ENCODE measurements at places on chromosomes 3 and 15.

- no peak for DNase-seq
Measured at GRCh38 chr3:120209425-120209824, 75.6 kb downstream of the GPR156 start.

- DNase-seq: no peak
Measured at GRCh38 chr15:33547876-33548275, 237.1 kb downstream of the RYR3 start.

GRCh38 chr3:126130081-126130855, 46.3 kb upstream of the SLC41A3 start:
- DNase-seq: no peak

DNA sequence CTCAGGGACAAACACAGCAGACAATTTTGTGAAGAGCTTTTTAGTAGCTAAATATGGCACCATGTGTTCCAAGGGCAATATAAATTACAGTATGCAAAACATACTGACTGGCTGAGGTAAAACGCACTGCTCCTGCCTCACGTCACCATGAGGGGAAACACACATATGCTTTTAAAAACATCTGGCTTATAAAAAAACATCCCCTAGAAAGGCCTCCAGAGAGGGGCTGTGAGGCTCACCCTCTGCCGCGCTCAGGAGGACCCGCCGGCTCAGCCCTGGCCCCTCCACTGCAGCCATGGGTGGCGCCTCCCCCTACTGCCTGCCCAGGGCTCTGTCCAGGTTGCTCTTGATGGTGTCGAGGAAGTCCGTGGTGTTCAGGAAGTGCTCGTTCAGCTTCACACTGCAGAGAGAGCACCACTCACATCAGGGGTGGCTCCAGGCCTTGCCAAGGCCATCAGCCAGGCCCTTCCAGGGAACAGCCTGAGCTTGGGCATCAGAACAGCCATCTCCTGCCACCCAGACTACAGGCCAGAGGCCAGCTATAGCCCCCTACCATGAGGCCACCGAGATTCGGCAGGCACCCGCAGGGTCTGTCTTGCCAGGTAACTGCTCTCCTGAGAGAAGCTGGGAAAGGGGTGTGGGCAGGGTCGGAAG, 18.2 kb downstream of the IDH2 start:
- no peak for DNase-seq

GRCh38 chr3:100756441-100756840, 47.1 kb downstream of the TFG start:
- DNase-seq: no peak

- DNase-seq: no peak
Measured at GRCh38 chr3:114582929-114583328, 289.1 kb downstream of the TIGIT start.

GRCh38 chr3:196771067-196771466, 31.4 kb downstream of the PAK2 start:
- no peak for DNase-seq

DNA sequence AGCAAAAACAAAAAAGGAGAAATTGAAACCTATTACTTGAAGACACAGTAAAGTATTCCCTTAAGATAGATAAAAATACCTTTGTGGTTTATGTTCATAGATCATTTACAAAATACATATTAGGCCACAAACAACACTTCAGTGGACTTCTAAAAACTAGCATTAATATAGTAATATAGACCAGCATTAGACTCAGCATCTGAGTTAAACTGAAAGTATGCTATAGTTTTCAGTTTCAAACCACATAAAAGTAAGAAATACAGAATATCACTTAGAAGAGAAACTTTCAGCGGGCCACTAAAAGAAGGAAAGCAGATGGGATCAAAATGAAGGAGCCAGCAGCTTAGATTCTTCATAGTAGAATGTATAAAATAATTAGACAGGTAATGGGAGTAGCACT, 86.6 kb downstream of the MSL2 start:
- DNase-seq: no peak

DNA sequence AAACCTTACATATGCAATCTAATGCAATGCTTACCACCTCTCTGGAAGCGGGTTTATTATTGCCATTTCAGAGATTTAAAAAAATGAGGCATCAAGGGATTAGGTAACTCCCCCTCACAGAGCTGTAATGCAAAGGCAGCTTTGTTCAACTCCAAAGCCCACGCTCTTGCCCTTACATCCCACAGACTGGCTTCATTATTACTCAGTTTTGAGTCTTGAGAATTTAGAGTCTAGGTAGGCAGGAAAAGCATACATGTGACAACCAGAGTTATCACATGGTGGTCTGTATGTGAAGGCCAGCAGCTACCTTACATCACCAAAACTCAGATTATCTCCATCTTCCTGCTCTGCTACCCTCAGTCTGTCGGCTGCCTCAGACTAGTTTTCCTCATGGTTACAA, 326.9 kb downstream of the UACA start:
- DNase-seq: no peak

DNA sequence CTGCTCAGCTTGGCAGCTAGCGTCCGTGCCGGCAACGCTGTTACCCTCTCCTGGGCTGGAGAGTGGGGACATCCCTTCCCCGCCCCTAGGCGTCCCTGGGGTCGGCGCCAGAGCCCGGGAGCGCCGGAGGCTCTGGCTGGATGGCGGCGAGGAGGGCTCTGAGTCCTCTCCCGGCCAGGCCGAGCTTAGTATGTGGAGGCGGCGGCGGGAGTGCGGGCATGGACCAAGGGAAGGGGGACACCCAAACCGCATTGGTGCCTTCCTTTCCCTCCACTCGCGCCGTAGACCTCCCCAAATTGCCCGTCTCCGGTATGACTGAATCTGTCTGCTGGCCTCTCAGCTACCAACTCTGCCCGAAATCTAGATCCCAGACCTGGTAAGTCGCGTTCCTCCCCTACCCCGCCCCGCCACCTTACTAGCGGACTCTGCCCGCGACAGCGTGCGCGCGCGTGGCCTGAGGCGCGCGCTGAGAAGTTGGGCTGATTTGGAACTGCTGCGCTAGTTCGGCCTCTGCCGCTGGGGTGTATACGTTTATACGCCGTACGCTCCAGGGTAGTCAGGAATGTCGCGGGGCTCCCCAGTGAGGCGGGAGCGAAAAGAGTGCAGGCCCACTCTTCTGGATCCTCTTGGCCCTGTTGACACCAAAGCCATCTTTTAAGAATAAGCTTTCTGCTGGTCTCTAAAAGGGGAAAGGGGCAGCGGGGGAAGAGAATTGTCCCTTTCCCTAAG, 12.2 kb downstream of the ZIC1 start:
- DNase-seq: no peak

GRCh38 chr3:101050046-101050445, 56.8 kb upstream of the ABI3BP start:
- DNase-seq: no peak

DNA sequence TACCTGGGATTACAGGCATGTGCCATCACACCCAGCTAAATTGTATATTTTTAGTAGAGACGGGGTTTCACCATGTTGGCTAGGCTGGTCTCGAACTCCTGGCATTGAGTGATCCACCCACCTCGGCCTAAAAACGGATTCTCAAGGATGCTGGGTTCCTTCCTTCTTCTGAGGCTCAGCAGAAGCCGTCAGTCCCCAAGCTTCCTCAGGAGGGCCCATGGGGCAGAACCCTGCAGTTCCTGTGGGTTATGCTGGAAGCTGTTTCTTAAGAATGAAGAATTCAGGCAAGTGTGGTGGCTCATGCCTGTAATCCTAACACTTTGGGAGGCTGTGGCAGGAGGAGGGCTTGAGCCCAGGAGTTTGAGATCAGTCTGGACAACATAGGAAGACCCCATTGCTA, 29.0 kb upstream of the ZNF710 start:
- DNase-seq: no peak

GRCh38 chr3:33758864-33759263, 39.6 kb upstream of the PDCD6IP start:
- DNase-seq: no peak

- no peak for DNase-seq
Measured at GRCh38 chr3:156814295-156814694, 11.9 kb upstream of the LEKR1 start.

- DNase-seq: no peak
Measured at GRCh38 chr3:19877656-19878055, 56.4 kb downstream of the EFHB start.
